ENCODE measurements at places on chromosomes 12 and 14.

DNA sequence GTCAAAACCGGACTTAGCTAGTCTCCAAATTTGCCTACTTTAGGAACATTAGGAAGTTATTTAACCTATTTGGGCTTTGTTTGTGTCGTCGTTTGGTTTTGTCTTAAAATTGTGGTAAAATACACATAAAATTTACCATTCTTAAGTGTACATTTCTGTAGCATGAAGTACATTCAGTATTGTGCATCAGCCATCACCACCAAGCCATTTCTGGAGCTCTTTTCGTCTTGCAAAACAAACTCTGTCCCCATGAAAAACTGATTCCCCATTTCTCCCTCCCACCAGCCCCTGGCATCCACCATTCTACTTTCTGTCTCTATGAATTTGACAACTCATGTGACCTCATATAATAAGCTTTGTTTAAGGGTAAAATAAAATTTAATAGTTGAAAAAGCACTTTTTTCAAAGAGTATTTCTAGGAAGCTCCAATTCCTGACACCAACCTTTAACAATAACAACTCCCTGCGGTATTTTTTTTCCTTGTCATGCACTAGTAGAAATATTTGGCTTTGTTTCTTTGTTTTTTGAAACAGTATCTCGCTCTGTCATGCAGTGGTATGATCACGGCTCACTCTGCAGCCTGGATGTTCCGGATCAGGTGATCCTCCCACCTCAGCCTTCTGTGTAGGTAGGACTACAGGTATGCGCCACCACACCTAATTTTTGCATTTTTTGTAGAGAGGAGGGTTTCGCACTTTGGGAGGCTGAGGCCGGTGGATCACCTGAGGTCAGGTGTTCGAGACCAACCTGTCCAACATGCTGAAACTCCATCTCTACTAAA is 3.6 kb upstream of the UBC start:
- DNase-seq, result no peak

DNA sequence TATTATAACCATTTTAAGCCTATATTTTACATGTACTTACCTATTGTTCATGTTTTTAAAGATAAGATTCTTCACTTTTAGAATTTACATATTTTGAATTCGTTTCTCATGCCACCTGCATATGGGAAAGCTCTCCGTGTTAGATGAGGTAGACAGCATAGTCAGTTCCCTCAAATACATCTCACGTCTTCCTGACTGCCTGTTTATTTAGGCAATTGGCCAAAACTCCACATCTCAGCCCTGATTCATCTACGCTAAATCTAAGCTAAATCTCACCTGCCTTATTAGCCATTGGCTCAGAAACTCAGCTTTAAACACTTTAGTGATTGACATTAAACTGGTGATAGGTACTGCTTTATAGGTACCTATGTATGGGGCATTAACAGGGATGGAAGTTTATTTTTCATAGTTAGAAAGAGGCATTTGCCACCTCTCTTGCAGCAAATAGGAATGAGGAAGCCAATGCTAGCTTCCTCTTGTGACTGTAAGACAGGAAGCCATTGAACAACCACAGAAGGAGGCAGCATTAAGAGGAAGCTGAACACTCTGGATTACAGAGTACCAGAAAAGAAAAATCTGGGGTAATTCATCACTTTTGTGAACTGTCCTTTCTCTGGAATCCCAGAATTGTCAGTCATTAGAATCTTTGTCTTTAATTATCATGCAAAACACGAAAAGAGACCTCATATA is 111.9 kb downstream of the LRFN5 start:
- no peak for DNase-seq

DNA sequence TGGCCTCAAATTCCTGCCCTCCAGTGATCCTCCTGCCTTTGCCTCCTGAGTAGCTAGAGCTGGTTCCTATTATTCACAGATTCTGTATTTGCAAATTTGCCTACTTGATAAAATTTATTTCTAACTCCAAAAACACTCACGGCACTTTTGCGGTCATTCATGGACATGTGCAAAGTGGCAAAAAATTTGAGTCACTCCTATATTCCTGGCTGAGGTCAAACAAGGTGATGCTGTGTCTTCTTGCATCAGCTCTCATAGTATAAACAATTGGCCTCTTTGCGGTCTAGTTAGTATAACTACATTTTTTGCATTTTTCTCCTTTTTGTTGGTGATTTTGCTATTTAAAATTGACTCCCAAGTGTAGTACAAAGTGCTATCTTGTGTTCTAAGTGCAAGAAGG is 24.7 kb downstream of the ATF1 start:
- no peak for DNase-seq

GRCh38 chr12:70305794-70306193 is 60.3 kb upstream of the KCNMB4 start:
- DNase-seq, result no peak

DNA sequence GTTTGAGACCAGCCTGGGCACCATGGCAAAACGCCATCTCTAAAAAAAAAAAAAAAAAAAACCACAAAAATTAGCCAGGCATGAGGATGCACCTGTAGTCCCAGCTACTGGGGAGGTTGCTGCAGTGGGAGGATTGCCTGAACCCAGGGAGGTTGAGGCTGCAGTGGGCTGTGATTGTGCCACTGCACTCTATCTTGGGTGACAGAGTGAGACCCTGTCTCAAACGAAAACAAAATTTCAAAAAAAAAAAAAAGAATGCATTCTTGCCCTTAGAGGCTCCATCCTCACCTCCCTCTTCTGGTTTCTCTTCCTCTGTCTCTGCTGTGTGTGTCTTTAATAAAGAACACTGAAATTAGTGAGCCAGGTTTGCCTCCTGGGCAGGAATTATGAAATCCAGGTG is 107.8 kb downstream of the VCPKMT start:
- no peak for DNase-seq

- DNase-seq, result no peak
These were observed 21.6 kb downstream of the GNPTAB start for GRCh38 chr12:101809208-101809607.

GRCh38 chr12:63930971-63931370 is 86.5 kb downstream of the SRGAP1 start:
- DNase-seq, result no peak

DNA sequence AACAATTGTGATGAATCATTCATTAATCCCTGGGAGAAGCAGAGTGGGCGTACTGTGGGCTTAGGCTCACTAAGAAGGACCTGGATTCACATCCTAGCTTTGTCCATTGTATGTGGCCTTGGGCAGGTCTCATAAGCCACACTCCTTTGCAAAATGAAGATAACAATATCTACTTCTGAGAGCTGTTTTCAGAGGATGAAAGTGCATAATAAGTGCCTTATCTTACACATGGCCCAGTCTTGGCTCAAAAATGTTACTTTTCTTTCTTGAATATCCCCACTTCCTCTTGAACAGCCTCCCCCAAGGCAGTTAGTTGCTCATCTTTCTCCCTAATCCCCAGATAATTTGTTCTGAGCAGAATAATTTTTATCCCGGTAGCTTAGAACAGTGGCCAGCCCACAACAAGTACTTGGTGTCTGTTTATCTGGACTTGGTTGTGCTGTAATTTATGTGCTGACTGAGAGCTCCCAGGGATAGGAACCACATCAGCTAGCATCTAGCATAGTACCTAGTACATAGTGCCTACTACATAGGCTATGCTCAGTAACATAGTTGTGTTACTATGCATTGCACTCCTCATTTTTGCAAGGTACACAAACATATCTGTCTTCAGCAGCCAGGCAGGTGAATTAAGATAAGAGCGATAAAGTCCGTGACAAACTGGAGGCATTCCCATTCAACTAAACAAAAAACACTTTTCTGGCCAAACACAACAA is 61.7 kb upstream of the NUDT4 start:
- DNase-seq, result no peak

DNA sequence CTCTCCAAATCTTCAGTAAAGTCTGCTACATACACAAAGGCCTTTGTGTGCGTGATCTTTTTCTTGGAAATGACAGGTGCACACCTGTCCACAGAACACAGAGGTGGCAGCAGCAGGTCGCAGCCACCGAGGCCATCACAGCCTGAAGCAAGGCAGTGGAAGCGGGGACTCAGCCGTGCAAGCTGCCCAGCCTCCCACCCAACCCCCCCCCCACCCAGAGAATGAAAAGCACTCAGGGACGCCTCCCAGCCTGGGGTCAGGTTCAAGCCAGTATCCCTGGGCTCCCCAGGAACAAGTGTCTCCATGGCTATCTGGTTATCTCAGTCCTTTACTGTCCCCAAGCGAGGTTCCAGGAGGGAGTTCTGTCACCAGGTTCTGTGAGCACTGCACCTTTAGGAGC is 31.2 kb upstream of the TSPAN9 start:
- DNase-seq, result no peak

DNA sequence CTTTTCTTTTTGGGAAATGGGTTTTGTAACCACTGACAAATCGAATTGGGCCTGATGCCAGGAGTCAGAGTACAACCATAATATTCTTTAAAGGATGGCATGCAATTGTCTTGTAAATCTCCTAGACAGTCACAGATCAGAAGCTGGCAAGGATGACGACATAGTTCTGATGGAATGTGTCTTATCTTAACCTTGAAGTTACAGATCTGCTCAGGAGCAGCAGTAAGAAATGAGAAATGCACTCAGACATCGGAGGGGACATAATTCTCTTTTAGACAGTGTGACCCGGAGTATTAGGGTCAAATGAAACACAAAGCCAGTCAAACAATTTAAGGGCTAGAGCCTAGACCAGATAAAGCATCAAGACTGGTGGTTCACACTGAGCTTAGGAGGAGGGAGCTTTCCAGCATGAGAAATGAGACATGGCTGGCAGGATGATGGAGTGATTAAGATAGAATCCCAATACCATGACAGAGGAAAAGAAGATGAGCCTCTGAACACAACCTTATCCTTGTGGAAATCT is 17.5 kb downstream of the CBX5 start:
- DNase-seq, result no peak

- DNase-seq, result no peak
These were observed 65.2 kb downstream of the SLC25A47 start for GRCh38 chr14:100388103-100389054.

DNA sequence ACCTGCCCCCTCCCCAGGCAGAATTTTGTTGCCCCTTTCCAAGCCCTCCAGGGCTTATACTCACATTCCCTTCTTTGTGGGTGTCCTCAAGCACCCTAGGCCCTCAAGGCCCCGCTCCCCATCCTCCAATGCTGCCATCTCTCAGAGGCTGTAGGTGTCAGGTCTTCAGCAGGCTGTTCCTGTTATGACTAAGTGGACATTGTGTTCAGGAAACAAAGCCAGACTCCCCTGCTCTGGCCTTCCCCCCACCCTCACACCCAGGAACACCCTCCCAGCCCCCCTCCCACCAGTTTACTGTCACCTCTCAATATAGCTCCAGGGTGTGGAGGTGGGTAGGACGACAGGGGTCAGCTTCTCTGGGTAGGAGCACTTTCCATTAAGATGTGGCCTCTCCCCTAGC is 1.4 kb upstream of the MYH6 start:
- no peak for DNase-seq

- DNase-seq, result no peak
These were observed 214.2 kb downstream of the PPM1H start for GRCh38 chr12:62720661-62721330.

GRCh38 chr12:46124848-46125619 is 134.7 kb upstream of the SCAF11 start:
- DNase-seq, result peak; percentile 39

GRCh38 chr12:118371321-118372282 is 1.1 kb downstream of the TAOK3 start:
- no peak for DNase-seq

- DNase-seq, result no peak
These were observed 94.6 kb upstream of the MUCL1 start for GRCh38 chr12:54759751-54760150.

GRCh38 chr14:22479132-22479531 is 109.9 kb downstream of the DAD1 start:
- no peak for DNase-seq

DNA sequence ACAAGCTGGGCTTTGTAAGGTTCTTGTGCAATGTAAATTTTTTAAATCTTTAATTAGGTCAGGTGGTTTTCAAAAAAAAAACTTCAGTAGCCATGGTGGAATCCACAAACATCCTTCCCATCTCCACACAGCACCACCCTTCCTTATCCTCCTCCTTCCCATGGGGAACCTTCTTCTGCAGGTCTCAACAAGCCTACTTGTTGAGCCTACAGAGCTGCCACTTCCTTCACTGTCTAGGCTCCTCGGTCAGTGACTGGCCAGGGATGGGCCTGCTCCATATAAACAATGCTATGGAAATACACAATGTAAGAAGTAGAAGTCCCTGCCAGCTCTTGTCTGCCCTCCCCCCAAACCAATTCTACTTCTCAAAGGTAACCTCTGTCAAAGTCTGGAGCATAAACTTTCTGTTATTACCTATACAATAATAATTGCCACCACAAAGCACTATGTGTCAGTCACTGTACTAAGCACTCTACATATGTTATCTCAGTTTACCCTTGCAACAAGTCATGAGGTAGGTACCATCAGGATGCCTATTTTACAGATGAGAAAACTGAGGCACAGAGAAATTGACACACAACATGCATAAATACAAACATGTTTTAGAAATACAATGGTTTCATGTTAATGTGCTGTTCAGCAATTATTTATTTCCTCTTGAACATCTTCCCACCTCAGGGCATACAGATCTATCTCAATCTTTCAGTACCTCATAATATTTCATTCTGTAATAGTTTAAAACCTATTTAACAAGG is 17.4 kb downstream of the LIMA1 start:
- no peak for DNase-seq

GRCh38 chr12:76260390-76260748 is 87.8 kb downstream of the BBS10 start:
- DNase-seq, result no peak

Data from GM12864 (cell line).